ENCODE measurements at places on chromosomes 11 and 22.

GRCh38 chr22:45692549-45692948 is 20.9 kb downstream of the ATXN10 start:
- DNase-seq, result no peak

- DNase-seq, result no peak
Observed at GRCh38 chr11:16291729-16292128, 64.6 kb downstream of the SOX6 start.

DNA sequence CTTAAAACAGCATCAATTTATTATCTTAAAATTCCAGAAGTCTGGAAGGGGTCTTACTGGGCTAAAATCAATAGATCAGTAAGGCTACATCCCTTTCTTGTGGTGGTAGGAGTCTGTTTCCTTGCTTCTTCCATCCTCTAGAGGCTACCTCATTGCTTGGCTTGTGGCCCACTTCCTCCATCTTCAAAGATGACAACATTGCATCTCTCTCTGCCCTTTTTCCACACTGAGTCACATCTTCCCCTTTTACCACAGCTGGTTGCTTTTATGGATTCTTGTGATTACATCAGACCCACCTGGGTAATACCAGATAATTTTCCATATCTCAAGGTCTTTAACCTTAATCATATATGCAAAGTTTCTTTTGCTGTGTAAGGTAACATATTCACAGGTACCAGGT is 60.9 kb downstream of the GRIA4 start:
- DNase-seq, result no peak

DNA sequence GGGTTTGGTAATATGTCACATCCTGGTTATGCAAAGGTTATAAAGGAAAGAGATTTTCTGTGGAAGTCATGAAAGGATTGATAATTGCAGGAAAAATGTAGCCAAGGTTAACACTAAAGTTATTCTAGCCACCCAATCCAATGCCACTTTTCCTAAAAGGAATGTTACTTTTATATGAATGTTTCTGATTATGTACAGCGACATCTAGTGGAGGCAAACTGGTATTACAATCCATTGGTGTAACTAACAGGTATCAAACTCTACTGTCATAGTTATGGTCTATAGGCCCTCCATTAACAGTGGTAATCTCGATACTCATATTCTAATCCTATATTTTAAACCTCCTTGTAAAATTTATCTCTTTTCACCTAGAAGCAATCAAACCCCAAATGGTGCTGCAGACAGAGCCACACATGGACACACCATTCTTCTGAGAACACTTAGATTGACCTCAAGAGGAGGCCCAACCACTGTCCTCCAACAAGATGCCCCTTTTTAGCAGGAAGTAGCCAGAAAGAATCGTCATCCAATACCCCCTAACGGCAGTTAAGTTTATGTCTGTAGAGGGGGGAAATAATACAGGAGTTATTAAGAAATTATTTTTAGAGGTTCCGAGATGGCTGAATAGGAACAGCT is 74.9 kb upstream of the RAG2 start:
- DNase-seq, result no peak

DNA sequence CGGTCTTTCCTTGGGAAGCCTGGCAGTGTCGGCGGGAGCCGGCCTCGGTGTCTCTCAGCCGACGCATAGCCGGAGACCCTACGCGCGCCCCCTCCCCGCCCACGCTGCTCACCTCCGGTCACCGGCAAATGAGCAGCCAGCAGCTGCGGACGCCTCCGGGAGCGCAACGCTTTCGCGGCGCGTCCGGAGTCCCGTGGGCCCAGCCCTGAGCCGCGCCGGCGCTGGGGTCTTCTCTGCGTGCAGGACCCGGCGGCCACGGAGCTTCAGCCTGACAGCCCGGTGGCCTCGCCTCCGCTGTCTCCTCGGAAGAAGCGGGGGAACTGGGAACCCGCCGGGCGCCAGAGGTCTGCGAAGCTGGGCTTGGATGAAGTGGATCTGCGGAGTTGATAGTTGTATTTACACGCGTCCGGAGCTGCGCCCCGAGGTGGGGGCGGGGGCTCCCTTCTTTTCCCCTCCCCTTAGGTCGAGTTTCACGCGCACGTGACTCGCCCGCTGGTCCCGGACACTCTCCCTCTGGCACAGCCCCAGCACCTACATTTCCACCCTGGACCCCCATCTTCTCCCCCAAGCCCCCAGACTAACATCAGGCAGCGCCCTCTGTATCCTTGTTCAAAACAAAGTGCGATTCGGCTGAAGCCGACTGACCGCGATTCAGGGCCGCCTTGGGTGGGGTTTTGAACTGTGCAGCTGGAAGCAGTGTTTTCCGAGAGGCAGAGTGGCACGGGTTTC is at the start of gene SLC43A1:
Gene SLC43A1, minus strand, starts transcription at position 371 of the 729 bp plus-strand sequence. CDS start 1,591 bp downstream, outside the sequence.
- DNase-seq, result no peak

GRCh38 chr22:37569921-37570660 is 9.8 kb downstream of the LGALS2 start:
- no peak for DNase-seq

DNA sequence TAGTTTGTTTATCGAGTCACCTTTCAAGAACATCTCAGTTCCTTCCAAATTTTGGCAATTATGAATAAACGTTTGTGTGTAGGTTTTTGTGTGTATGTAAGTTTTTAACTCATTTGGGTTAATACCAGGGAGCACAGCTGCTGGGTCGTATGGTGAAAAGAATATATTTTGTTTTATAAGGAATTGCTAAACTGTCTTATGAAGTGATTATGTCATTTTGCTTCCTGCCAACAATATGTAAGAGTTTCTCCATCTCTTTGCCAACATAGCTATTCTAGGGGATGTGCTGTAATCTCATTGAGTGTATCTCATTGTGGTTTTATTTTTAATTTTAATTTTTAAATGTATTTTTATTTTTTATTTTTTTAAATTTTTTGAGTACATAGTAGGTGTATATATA is 27.3 kb downstream of the BCL2L13 start:
- DNase-seq, result no peak

GRCh38 chr22:43894122-43894521 is 2.3 kb upstream of the PNPLA5 start:
- no peak for DNase-seq

GRCh38 chr11:35463331-35463751 is 44.0 kb upstream of the SLC1A2 start:
- DNase-seq, result no peak
